Neural crest cell (in vitro differentiated cells): ENCODE measurements at places on chromosomes 5 and 9.

DNA sequence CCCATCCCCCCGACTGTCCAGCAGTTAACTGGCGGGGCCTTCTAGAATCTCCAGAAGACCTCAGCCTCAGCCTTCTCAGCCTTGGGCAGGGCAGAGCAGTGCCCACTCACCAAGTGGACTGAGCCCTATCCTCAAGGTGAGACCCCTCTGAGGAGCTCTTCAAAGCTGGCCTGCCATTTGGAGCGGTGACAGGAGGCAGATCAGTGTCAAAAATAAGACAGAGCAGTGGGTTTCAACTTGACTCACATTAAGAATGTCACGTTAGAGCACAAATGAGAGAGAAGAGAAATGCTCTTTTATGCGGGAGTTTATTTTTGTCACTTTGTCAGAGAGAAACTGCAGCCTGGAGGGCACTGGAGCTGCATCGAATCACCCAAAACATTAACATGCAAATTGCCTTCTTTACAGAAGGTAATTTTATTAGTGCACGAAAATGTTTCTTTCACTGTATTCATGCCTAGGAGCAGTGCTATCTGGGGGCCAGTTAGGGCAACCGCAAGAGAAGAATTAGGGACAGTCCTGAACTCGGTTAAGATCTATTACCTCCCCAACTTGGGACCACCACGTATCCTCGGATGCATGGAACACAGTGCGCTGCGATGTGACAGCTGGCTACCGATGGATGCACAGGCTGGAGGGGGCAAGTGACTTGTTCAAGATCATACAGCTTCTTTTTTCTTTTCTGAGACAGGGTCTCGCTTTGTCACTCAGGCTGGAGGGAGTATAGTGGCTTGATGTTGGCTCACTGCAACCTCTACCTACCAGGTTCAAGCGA is 188.5 kb downstream of the DAB2IP start:
- DNase-seq, result no peak

DNA sequence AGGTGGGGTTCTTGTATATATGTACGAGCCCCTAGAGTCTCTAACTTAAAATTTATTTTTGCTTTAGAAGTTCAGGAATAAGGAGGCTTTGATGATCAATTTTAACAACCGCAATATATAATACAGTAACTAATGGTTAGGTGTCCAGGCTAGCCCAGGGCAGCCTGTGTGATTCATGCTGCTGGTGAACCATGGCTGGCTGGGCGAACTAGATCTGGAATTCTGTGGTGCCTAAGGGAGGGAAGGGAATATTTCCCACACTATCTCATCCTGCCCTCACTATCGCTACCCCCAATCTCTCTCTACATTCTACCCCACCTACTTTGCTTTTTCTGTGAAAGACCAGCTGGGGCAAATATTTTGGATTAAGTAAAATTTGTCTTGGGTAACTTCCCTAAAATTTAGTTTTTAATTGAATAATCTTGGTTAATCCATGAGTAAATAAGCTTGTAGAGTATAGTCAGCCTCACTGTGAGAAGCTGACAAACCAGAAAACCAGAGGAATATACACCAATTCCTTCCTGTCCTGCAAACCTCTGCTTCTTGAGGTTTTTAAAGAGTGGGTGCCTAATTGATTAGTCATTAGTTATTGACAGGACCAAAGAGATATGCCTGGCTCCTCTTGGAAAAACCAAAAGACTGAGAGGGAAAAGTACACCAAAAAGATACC is 115.1 kb upstream of the CCDC152 start:
- no peak for DNase-seq

- no peak for DNase-seq
Measured at GRCh38 chr5:33892620-33893137, 889 bp upstream of the ADAMTS12 start.

- DNase-seq, result no peak
Measured at GRCh38 chr9:135414293-135414692, 65.3 kb upstream of the PPP1R26 start.

DNA sequence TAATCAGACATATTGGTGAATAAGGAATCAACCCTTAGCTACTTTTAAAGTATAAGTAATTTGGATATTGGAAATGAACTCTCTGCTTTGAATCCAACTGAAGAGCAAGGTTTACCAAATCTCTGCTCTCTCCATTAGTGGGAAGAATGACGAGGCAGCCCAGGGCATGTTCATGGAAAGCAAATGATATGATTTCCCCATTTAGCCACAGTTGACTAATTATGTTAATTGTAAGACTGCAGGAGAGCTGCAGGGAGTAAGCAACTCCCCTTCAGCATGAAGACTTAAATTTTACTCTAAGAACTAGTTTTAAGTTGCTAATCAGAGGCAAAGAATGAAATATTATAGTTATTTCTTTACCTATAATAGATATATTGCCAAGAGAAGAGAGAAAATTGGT is 194.3 kb upstream of the CD180 start:
- DNase-seq, result no peak

DNA sequence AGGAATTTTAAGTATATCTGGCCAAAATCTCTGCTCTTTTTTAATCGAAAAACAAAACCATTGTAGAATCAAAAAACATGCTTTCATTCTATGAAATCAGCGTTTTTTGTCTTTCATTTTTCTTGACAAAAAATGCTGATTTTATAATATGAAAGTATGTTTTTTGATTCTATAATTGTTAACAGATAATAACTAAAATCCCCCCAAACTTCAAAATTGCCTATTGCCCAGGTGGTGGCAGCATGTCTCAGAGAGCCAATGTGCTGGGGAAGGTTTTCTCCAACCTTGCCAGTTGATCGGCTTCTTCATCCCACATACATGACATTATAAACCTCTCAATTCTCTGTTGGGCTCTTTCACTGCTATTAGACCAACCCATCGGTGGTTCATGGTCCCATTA is 5.1 kb upstream of the SMIM15 start:
- no peak for DNase-seq

DNA sequence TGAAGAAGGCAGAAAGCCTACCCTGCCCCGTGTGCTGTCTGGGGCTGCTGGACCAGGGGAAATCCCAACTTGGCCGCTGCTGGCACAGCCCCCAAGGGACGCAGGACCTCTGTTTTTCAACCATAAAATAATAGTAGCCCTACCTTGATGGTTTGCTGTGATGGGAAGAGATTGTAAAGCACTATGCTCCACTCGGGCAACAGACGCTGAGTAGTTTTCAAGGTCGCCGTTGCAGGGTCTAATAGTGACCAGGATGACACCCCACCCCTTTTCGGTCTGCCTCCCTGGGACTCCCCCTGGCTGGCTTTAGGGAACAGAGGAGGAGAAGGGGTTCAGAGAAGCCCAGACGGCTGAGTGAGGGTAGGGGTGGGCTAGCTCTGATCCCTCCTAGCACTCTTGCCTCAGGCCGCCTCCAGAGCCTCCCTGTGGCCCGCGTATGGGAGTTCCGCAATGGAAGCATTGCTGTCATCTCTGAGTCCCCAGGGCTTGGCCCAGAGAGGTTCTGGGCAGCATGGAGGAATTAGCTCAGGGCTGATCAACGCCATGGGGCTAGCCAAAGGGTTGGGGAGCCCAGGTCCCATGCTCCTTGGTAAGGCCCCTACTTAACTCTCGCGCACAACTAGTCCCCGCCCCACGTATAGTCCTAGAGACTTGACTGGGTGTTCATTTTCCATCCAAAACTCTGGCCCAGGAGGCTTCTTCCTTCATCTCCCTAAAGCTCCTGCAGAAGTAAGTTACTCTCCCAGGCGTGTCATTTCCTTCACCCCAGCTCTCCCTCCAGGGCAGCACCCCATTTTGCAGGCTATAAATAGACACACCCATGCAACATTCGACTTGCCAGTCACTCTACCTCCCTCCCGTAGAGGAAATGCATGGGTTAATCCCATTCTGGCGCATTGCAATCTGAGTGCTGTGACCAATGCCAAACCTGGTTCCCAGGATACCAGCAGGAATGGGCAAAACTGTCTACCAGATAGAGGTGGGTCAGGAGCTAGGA is 1.1 kb upstream of the IRF1 start:
- DNase-seq, result no peak

DNA sequence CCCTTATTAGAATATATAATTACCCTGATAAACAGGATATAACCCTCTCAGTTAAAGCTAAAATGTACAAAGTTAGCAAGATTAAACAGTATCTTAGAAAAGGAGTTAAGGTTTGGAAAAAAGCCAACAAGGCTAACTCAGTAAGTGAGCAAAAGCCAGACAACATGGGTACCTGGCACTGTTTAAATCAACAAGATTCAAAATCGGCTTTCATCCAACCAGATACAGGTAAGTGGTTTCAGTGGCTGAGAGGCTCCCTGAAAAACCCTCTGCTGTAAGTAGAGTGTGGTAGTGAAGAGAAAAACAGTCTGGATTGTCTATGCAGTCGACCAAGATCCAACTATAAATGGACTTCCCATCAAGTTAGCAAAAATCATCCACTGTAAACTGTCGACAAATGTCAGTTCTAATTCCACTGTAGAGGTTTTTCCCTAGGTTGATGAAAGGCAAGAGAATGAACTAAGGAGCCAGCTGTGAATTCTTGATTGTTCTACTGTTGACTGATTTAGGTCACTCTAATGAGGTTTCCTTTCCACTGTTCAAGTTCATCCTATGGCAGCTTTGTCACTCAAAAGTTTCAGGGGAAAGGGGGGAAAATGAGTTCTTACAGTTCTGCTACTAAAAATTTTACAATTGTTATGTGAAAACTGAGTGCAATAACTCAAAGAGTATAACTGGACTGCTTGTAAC is 27.3 kb downstream of the ETF1 start:
- DNase-seq, result no peak
